ENCODE measurements at places on chromosomes 12 and 14. TPM values are rescaled to one million over a fixed set of nuclear protein-coding genes. Genes with fewer than 3 reads are reported as not detected.

- no peak overlapping the region for H3K27ac ChIP-seq
- no peak for DNase-seq
- no peaks in the 10 kb centered on the region for H3K27me3 ChIP-seq
- no peak overlapping the region for H3K4me3 ChIP-seq
- no peaks in the 10 kb centered on the region for H3K4me1 ChIP-seq
These were observed 343.0 kb downstream of the RGS6 start for GRCh38 chr14:72275242-72275641.

GRCh38 chr12:124518051-124518932 is 49.1 kb downstream of the NCOR2 start:
- DNase-seq, result peak; percentile 99
- no peaks in the 10 kb centered on the region for H3K27me3 ChIP-seq
- no peaks in the 10 kb centered on the region for H3K36me3 ChIP-seq
- H3K4me3 ChIP-seq, result peak overlapping the region; percentile 39
- H3K4me1 ChIP-seq, result peaks cover 44% of the 10 kb centered on the region

DNA sequence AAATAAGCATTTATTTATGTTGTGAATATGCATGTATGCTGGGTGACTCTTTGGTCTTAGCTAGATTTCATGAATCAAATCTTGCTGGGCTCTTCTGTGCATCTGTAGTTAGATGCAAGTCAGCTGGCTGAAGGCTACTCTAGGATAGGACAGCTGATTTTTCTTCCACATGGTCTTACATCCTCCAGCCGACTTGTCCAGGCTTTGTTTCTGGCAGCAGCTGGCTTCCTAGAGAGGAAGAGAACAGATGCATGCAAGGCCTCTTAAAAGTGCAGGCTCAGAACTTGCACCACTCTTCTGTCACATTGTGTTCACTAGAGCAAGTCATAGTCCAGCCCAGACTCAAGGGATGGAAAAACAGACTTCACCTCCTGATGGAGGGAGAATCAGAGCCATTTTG is 435.4 kb upstream of the STXBP6 start:
- H3K27me3 ChIP-seq, result no peaks in the 10 kb centered on the region
- no peak overlapping the region for H3K27ac ChIP-seq
- H3K4me1 ChIP-seq, result no peaks in the 10 kb centered on the region
- DNase-seq, result no peak
- H3K36me3 ChIP-seq, result no peaks in the 10 kb centered on the region

GRCh38 chr12:66903782-66904396 is 225.0 kb upstream of the GRIP1 start:
- no peaks in the 10 kb centered on the region for H3K4me1 ChIP-seq
- no peak overlapping the region for H3K4me3 ChIP-seq
- H3K27ac ChIP-seq, result no peak overlapping the region
- DNase-seq, result no peak
- H3K27me3 ChIP-seq, result no peaks in the 10 kb centered on the region
- H3K36me3 ChIP-seq, result no peaks in the 10 kb centered on the region

- H3K4me3 ChIP-seq, result no peak overlapping the region
- no peaks in the 10 kb centered on the region for H3K27me3 ChIP-seq
- H3K27ac ChIP-seq, result no peak overlapping the region
These were observed 17.7 kb downstream of the SLC25A29 start for GRCh38 chr14:100288382-100289185.

- no peak overlapping the region for H3K4me3 ChIP-seq
- no peaks in the 10 kb centered on the region for H3K36me3 ChIP-seq
- no peaks in the 10 kb centered on the region for H3K27me3 ChIP-seq
- DNase-seq, result no peak
- H3K4me1 ChIP-seq, result no peaks in the 10 kb centered on the region
These were observed 185.9 kb downstream of the TTC7B start for GRCh38 chr14:90630171-90630806.

GRCh38 chr12:52066346-52067080 is 3.3 kb upstream of the ATG101 start:
- H3K4me1 ChIP-seq, result peaks cover 10% of the 10 kb centered on the region
- no peaks in the 10 kb centered on the region for H3K36me3 ChIP-seq
- no peak for DNase-seq
- H3K27ac ChIP-seq, result no peak overlapping the region

DNA sequence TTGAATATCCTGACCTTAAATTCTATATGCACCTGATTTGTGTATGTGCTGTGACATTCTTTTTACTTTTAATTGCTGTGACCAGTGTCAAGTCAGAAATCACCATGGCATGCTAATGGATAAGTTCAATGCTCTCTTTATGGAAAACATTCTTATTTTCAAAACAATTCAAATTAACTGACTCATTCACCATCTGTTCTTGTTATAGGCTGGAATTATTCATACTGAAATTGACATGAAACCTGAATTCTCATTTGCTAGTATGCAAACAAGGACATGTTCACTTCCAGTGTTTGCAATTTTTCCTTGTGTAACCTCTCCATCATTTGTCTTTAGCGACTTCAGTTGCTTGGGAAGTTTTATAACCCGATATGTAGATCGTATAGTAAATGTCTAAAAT is at the start of gene TAS2R30:
Gene TAS2R30, minus strand, starts transcription at position 340 of the 400 bp plus-strand sequence. CDS start 400 bp downstream, outside the sequence.
- H3K4me3 ChIP-seq, result no peak within 1 kb of the TSS
- no peaks in the 10 kb centered on the region for H3K27me3 ChIP-seq
- DNase-seq, result no peak
- H3K4me1 ChIP-seq, result no peaks in the 10 kb centered on the region

DNA sequence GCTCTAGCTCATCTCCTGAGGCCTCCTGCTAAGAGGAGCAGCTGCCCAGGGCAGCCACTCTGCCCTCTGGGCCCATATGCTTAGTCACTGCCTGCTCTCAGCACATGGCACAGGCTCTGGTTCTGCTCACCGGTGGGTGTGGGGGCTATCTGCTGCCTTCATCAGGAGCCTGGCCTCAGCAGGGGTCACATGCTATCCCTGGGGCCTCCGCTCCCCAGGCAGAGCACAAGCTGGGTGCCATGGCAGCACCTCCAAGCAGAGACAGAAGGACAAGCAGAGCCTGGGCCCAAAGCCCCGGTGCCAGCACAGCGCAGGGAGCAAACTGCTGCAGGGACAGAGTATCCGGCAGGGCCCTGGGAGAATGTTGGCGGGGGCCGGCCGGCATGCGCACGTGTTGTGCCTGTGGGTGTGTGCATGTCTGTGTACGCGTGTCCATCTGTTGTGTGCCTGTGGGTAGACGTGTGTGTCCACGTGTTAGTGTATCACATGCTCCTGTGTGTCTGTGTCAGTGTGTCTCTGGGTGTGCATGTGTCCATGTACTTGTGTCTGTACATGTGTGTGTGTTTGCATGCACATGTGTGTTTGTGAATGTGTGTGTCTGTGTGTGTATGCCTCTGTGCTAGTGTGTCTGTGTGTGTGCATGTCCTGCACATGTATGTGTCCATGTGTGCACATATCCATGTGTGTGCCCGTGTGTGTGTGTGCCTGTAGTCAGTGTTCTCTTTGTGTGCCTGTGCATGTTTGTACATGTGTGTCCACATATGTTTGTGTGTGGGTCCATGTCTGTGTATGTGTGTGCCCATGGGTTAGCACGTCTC is 326.9 kb downstream of the TMEM121 start:
- no peaks in the 10 kb centered on the region for H3K4me1 ChIP-seq
- DNase-seq, result peak; percentile 7
- no peaks in the 10 kb centered on the region for H3K27me3 ChIP-seq
- no peaks in the 10 kb centered on the region for H3K36me3 ChIP-seq
- H3K4me3 ChIP-seq, result no peak overlapping the region

DNA sequence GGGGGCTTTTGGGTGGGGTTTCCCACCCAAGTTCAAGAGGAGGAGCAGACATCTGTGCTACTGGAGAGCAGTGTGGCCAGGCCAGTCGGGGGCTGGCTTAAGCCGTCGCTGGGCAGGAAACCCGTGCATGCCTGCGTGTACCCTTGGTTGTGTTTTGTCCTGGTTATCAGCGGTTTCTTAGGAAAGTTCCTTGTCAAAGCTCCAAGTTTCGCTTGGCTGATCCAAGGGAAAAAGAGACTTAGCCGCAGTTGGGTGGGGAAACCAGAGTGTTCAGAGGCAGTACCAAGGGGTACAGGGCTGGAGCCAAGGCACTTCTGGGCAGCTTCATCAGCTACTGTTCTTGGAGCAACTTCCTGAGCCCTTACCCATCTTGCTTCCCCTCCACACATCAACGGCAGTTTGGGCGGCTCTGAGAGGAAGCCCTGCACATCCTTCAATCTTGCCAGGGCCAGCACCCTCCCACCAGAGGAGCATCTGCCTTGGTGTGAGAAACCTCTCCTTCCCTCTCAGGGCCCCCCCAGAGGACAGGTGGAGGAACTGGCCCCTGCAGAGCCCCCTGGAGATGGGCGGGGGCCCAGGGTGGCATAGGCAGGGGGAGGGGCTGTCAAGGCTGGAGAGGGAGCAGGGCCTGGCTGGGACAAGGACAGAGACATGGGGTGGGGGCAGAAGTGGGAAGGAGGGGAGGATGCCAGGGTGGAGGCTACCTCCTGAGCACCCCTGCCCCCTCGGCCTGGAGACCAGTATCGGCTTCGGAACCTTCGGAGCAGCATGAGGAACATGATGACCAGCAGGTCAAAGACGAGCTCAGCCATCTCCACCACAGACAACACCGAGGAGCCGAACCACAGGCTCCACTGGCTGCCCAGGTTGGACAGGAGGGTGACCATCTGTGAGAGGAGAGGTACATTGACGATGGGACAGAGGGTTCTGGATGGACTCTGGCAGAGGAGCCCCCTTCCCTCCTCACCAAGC is 5.8 kb upstream of the TNFRSF1A start:
- peaks cover 6% of the 10 kb centered on the region for H3K4me1 ChIP-seq
- no peaks in the 10 kb centered on the region for H3K36me3 ChIP-seq
- DNase-seq, result peak; percentile 39
- no peaks in the 10 kb centered on the region for H3K27me3 ChIP-seq
- H3K4me3 ChIP-seq, result no peak overlapping the region

GRCh38 chr14:93629643-93630042 is 158.6 kb downstream of the PRIMA1 start:
- no peak for DNase-seq
- H3K4me1 ChIP-seq, result no peaks in the 10 kb centered on the region
- no peaks in the 10 kb centered on the region for H3K27me3 ChIP-seq

DNA sequence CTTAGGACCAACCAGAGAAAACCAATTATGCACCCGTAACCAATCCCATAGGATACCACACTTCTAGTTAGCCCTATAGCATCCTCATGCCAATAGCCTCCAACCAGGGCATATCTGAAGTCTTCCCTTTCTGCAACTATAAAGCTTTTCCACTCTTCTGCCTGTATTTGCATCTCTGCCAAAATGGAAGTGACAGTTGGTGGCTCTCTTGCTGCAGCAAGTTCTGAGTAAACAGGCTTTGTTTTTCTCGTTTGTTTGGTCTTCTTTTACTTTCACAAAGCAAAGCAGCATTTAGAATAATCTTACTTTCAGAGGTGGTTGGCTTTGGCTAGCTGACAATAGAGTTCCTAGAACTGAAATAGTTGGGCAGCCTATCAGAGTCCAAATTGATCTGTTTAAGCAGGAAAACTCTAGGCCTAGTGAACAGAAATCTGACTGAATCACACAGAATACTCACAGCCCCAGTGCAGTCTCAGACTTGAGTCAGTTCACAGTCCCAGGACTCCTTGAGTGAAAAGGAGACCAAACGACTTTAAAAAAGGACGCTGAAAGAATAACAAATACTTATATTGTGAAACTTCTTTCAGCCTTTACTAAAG is 1029.7 kb upstream of the LRFN5 start:
- no peaks in the 10 kb centered on the region for H3K36me3 ChIP-seq
- no peak overlapping the region for H3K27ac ChIP-seq
- H3K4me3 ChIP-seq, result no peak overlapping the region
- no peak for DNase-seq
- no peaks in the 10 kb centered on the region for H3K27me3 ChIP-seq

GRCh38 chr12:116299064-116299463 is 21.6 kb upstream of the MED13L start:
- no peak for DNase-seq
- no peaks in the 10 kb centered on the region for H3K36me3 ChIP-seq

GRCh38 chr12:69996241-69996640 is 171.2 kb downstream of the MYRFL start:
- H3K4me3 ChIP-seq, result no peak overlapping the region
- no peak for DNase-seq
- H3K4me1 ChIP-seq, result no peaks in the 10 kb centered on the region
- H3K27me3 ChIP-seq, result no peaks in the 10 kb centered on the region
- H3K36me3 ChIP-seq, result no peaks in the 10 kb centered on the region

DNA sequence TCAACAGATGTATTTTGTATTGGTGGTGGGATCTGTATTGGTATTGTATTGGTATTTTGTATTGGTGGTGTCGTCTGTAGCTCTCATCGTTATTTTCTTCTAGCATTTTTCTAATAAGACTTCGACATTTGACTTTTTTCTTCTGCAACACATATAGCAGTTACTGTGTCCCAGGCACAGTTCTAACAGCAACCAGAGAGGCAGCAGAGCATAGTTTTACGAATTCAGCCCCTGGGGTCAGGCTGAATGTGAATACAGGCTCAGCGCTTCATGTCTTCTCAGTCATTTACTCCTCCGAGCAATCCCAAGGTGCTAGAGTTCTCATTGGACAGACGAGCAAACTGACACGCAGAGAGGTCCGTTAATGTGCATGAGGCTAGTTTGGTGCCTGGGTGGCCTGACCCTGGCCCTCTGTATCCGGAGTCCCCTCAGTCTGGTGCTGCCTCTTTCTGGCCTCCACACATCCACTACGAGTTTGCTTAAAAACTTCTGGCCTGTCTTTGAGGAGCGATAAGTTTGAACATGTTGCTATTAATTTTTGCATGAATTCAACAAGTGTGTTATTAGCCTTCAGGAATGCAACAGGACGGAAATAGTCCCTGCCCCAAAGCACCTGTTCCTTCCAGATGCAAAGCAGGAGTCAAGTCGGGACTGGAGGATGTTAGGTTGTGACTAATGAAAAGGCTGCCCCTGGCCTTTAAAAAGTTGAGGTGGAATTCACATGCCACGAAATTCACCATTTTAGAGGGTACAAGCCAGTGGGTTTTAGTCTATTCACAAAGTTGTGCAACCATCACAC is 87.0 kb downstream of the GLT1D1 start:
- no peak overlapping the region for H3K4me3 ChIP-seq
- no peak overlapping the region for H3K27ac ChIP-seq
- H3K36me3 ChIP-seq, result no peaks in the 10 kb centered on the region
- no peaks in the 10 kb centered on the region for H3K27me3 ChIP-seq
- H3K4me1 ChIP-seq, result no peaks in the 10 kb centered on the region
- DNase-seq, result no peak

GRCh38 chr12:66309606-66310005 is 7.3 kb downstream of the HELB start:
- no peaks in the 10 kb centered on the region for H3K4me1 ChIP-seq
- no peak overlapping the region for H3K27ac ChIP-seq
- no peak for DNase-seq
- no peaks in the 10 kb centered on the region for H3K36me3 ChIP-seq
- H3K4me3 ChIP-seq, result no peak overlapping the region

The INHBC gene
- not detected for total RNA-seq

The PDE3A gene
- 7.0 TPM for total RNA-seq

The KRT6C gene
- total RNA-seq, result not detected

The GPRC5A gene
- total RNA-seq, result 10.9 TPM

The PDZRN4 gene
- total RNA-seq, result 2.8 TPM

The LRRK2 gene
- 11.1 TPM for total RNA-seq

The KCNC2 gene
- not detected for total RNA-seq

The CMKLR1 gene
- total RNA-seq, result 4.9 TPM

The MAX gene
- 51.7 TPM for total RNA-seq

The ADCY6 gene
- 61.4 TPM for total RNA-seq

The NPAS3 gene
- total RNA-seq, result 2.0 TPM

The ANAPC5 gene
- 147 TPM for total RNA-seq

The ACVRL1 gene
- total RNA-seq, result 24.7 TPM
